ENCODE measurements at places on chromosomes 7 and 10. TPM values are rescaled to one million over a fixed set of nuclear protein-coding genes. Genes with fewer than 3 reads are reported as not detected.

The ACBD7 gene
- total RNA-seq = 12.0 TPM

The KAZALD1 gene
- 8.4 TPM for total RNA-seq

DNA sequence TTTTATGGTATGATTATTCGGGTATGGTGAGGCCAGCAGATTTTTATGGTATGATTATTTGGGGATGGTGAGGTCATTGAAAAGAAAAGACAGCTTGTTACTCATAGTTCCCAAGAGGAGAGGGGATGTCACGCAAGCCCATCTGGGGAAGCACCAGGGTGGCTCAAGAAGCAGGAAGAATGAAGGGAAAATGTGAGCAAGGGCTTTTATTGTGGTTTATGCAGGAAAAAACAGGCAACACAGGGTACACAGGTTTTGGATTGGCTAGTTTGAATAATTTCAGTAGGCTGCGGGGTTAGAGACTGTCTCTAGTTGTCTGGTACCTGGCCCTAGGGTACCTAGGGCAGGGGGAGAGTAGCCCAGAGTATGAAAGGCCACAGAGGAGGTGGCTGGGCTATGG, 26.8 kb upstream of the DGKI start:
- no peaks in the 10 kb centered on the region for H3K27me3 ChIP-seq
- H3K27ac ChIP-seq = no peak overlapping the region
- peaks cover 6% of the 10 kb centered on the region for H3K4me1 ChIP-seq
- H3K4me3 ChIP-seq = no peak overlapping the region

GRCh38 chr10:131061216-131061615, 250.3 kb downstream of the TCERG1L start:
- no peaks in the 10 kb centered on the region for H3K4me1 ChIP-seq
- no peaks in the 10 kb centered on the region for H3K27me3 ChIP-seq
- no peaks in the 10 kb centered on the region for H3K36me3 ChIP-seq
- no peak overlapping the region for H3K4me3 ChIP-seq
- H3K27ac ChIP-seq = no peak overlapping the region

DNA sequence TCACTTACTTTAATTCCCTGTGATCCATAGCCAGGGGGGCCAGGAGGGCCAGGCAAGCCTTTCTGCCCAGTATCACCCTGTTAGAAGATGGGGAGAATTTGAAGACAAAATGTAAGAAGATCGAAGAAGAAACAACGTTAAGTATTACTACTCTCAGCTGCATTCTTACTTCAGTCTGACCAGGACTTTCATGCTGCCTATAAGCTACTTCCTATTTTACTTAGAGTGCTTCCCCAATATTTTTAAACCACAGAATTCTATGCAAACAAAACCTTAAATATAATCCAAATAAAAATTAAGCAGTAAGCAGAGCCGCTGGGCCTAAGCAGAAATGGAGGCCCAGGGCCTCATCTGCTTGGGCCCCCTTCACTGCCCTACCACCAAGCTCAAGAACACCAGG, 117.8 kb downstream of the COL28A1 start:
- H3K27me3 ChIP-seq = no peaks in the 10 kb centered on the region
- no peak overlapping the region for H3K27ac ChIP-seq
- H3K36me3 ChIP-seq = no peaks in the 10 kb centered on the region
- no peak for DNase-seq
- no peak overlapping the region for H3K4me3 ChIP-seq

GRCh38 chr7:17441557-17441956, 143.1 kb downstream of the AHR start:
- H3K4me3 ChIP-seq = no peak overlapping the region
- no peak overlapping the region for H3K27ac ChIP-seq
- H3K36me3 ChIP-seq = no peaks in the 10 kb centered on the region
- H3K4me1 ChIP-seq = no peaks in the 10 kb centered on the region

All from tibial nerve (tissue), 4 donors.